Retina (tissue), 1 donor: ENCODE measurements at places on chromosomes 1 and 21.

GRCh38 chr1:26038904-26039303 lies 7.0 kb downstream of the SLC30A2 start:
- no peak for DNase-seq

- DNase-seq = no peak
Observed at GRCh38 chr1:91653183-91653582, 152.5 kb downstream of the CDC7 start.

GRCh38 chr1:30893776-30894507 lies 14.6 kb downstream of the SDC3 start:
- DNase-seq = peak; percentile 56

DNA sequence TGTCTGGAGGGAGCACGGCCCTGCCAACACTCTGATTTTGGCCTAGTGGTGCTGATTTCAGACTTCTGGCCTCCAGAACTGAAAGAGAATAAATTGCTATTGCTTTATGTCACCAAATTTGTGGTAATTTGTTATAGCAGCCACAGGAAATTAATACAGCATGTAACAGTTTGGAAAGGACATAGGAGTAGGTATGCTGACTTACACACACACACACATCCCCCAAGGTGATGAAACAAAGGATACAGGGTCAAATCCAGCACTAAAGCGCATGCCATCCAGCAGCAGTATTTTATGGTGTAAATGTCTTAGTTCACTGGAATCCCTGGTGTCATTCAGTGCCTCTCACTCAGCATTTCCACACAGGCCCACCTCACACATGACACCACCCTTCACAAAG lies 72.2 kb upstream of the MAN1A2 start:
- DNase-seq = no peak

GRCh38 chr1:231691618-231692259 lies 65.1 kb downstream of the DISC1 start:
- DNase-seq = no peak

DNA sequence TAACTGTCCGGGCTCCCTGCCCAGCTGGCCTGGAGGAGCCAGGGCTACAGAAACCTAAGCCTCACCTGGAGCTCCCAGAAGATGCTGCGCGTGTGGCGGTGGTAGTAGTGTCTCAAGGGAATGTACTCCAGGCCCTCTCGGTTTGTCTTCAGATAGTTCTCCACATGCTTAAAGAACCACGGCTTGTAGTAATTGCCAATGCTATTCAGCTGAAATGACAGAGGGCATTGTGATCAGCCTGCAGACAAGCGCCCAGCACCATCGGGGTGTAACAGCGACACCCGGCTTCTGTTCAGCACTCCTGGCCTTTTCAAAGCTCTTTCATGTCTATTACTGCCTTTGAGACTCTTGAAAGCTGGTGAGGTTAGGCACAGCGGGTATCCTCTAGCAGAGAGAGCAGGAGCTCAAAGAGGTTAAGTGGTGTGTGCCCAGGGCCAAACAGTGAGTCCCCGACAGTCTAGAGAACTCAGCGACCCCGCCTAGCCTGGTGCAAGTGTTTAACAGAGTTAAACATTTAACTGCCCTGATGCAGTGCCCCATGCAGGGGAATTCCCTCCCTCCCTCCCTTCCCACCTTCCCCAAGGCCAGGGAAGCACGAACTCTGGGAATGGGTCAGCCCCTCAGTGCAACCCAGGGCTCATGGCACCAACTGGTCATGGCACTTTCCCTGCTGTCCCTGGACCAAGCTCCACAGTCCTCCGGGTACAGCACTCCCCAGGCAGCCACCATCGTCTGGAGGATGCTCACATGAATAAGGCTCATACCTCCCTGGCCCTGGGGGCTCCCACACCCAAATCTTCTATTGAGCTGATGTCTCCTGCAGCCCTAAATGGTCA lies 21.5 kb downstream of the DHCR24 start:
- DNase-seq = no peak

DNA sequence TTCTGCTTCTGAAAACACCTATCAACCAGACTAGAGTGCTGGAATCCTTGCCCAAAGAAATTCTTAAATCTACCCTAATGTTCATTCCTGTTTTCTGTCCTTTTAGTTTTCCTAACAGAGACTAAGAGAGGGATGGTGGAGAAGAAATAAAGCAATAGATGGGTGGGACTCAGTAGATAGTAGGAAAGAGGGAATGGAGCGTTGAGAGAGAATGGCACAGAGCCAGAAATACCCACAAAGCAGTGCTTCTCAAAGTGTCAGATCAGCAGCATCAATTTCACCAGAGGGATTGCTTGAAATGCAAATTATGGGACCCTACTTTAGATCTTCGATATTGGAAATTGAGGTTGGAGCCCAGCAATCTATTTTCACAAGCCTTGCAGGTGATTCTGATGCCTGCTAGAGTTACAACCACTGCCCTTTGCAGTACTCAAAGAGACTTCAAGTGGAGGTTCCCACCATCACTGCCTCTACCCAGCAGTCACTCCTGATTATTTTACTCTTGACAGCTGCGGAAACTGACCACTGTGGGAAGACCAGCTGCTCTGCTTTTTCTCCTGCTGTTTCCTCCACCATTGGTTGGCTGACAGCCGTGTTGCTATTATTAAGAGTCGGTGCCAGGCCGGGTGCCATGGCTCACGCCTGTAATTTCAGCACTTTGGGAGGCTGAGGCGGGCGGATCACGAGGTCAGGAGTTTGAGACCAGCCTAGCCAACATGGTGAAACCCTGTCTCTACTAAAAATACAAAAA lies 11.4 kb upstream of the PRPF3 start:
- no peak for DNase-seq

DNA sequence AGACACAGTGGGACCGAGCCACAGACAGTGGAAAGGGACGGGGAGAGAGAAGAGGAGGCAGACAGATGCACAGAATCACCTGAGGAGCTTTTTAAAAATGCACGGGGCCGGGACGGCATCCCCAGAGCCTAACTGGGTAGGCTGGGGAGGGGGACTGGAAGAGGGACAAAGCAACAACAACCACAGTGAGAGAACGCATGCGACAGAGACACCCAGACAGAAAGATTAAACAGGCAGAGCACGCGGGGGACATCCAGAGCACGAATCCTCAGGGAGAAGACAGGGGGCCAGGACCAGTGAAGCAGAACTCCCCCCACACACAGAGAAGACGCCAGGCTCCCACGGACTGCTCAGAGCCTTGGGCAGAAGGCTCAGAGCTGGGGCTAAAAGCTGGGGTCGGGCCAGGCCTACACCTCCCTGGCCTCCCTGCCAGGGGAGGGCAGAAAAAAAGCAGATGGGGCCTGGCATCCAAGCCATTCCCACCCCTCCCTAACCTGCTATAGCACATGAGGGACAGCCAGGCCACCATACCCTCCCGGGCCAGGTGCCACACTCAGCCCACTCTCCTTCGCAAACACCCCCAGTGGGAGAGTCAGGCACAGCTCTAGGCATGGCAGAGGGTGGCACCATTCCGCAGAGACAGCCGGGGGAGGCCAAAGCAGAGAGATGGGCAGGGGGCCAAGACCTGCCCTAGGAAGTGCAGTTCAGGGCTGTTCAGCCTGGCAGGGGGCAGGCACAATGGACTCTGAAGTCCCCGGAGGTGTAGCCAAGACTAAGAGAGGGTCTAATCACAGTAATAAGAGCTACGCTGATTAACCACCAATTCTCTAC lies 29.8 kb upstream of the COL16A1 start:
- DNase-seq = no peak

DNA sequence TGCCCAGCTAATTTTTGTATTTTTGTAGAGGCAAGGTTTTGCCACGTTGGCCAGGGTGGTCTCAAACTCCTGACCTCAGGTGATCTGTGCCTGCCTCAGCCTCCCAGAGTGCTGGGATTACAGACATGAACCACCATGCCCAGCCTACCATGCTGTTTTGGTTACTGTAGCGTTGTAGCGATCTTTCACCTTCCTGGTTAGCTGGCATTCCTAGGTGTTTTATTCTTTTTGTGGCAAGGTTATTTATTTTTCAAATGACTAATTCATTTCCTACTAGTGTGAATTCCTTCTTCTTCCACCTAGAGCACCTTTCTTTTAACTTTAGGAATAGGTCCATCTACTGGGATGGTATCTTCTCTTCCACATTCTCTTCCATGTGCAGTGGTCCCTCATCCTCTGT lies 29.3 kb downstream of the TMEM200B start:
- DNase-seq = no peak

DNA sequence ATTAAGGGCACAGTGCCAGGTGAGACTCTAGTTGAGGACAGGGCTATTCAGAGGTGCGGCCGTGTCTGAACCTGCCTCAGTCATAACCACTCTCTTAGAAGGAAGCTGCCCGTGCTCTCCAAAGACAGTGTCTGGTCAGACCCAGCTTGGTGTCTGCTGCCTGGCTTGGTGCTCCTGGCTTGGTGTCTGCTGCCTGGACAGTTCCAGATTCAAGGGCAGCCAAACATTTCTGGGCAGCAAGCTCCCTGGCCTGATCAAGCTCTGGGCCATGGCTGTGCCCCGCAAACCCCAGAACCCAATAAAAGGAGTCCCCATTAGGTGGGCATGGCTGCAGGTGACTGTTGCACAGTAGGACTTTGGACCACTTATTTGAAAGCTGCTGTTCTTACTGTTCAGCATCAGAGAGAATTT lies 27.7 kb downstream of the NEK2 start:
- no peak for DNase-seq

DNA sequence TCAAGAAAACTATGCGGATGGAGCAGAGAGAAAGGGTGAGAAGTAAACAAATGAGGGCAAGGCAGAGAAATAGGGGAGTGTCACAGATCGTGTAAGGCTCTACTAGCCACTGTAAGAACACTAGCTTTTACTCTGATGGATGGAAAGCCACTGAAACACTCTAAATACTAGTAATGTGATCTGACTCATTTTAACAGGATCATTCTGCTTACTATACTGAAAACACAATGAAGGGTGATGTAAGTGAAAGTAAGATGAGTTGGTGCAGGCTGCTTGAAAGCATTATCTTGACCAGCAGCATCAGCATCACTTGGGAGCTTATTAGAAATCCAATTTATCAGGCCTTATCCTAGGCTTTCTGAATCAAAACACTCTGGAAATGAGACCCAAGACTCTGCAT lies 32.7 kb downstream of the TUT4 start:
- DNase-seq = no peak

DNA sequence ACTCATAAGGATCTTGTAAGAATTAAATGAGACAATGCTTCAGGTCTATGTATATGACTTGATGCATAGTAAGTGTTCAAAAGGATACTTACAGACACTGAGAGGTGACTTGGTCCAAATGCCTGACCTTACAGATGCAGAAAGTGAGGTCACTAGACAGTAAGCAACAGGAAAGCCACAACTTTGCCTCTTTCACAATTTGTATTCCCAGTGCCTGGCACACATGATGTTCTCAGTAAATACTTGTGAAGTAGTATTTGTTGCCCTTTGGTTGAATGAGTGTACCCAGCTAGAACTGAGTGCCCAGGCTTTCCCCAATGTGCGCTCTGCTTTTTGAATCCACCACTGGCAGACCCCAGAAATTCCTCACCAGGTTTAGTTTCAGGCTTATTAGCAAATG lies 105.1 kb downstream of the BEND5 start:
- DNase-seq = no peak

DNA sequence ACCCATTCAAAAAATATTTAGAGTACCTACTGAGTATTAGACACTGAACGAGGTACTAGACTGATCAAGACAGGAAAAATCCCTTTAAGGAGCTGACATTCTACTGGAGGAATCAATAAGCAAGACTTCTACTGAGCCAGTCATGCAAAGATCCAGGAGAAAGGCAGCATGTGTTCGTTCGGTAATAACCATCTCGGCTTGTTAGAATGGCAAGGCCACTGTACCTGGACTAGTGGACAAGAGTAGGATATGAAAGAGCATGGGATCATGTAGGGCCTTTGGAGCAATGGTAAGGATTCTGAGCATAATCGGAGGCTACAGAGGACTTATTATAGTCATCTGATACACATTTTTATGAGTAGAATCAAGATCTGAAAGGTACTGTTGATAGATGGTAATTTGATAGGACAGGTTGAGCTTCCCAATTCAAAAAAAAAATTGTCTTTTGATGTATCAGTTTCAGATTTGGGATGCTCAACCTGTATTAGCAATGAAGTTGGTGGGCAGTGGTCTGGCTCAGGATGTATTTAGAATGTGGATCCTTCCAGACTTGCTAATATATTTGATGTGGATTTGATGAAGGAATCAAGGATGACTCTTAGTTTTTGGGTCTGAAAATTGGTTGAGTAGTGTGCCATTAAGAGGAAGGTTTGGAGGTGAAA lies 2.3 kb downstream of the COX20 start:
- no peak for DNase-seq

GRCh38 chr1:242784084-242784483 lies 259.6 kb upstream of the PLD5 start:
- no peak for DNase-seq

- peak; percentile 54 for DNase-seq
Observed at GRCh38 chr1:65068202-65069010, 79.6 kb upstream of the AK4 start.

DNA sequence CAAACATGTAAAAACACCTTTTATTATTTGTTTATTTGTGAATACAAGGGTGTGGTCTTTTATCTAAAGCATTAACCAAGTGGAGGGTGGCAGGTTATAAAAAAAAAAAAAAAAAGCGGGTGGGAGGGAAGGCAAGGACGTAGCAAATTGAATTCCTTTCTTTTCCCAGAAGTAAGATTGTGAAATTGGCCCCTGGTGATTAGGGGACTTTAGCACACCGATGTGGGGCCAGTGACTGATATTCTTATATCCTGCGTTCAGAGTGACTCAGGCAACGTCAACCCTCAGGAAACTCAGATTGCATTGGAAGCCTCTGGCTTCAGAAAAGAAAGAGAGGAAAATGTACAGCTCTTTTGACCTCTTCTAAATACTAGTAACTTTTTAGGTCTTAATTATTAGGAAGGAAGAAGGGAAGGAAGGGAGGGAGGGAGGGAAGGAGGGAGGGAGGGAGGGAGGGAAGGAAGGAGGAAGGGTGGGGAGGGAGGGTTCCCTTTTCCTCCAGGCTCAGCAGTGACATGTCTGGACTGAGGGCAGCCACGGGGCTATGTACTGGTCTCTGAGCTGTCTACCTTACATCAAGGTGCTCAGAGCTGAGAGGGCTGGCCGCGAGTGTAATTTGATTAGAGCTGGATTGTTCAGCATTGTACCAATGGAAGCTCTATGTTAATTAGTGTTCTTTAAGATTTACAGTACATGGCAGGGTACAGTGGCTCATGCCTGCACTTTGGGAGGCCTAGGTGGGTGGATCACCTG lies 30.2 kb downstream of the EVA1C start:
- DNase-seq = no peak

GRCh38 chr1:9298282-9298681 lies 5.6 kb downstream of the SPSB1 start:
- no peak for DNase-seq

- peak; percentile 82 for DNase-seq
Observed at GRCh38 chr1:17673329-17674072, 81.6 kb upstream of the ACTL8 start.

DNA sequence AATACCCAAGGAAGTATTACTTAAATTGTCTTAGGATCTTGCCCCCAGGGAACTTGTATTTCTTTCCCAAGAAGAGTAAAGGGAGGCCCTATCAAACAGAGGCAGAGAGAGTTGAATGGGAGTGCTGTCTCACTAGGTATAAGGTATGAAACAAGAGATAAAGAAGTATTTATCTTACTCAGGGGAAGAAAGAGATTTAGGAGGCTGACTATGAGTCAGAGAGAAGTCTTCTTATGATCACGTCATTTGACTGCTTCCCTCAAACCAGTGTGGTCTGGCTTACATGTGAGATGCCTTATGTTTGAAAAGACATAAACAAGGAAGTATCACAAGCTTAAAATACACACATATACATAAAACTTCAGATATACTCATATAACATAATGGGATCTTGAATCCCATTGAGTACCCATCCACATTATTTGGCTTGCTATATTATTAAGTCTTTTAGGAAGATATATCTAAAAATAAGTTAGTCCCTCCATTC lies 29.6 kb downstream of the DUSP10 start:
- no peak for DNase-seq
